Left renal pelvis (tissue), 4 donors: ENCODE measurements at places on chromosomes 5 and 9. TPM values are rescaled to one million over a fixed set of nuclear protein-coding genes. Genes with fewer than 3 reads are reported as not detected.

Gene SPEF2
- polyA plus RNA-seq = 24.6 TPM

Gene KCNIP1
- 9.9 TPM for polyA plus RNA-seq

Gene SPATA31D4
- polyA plus RNA-seq = not detected

Gene CKS2
- 81.3 TPM for polyA plus RNA-seq

Gene SH3GLB2
- polyA plus RNA-seq = 201 TPM

Gene PCDHGA11
- polyA plus RNA-seq = 4.7 TPM

Gene SLC6A19
- 24.4 TPM for polyA plus RNA-seq

Gene PDLIM4
- 15.2 TPM for polyA plus RNA-seq

GRCh38 chr9:19087106-19088000 lies 15.4 kb downstream of the HAUS6 start:
- no peak for DNase-seq

- no peak for DNase-seq
Measured at GRCh38 chr5:179410291-179411160, 65.3 kb upstream of the ADAMTS2 start.

DNA sequence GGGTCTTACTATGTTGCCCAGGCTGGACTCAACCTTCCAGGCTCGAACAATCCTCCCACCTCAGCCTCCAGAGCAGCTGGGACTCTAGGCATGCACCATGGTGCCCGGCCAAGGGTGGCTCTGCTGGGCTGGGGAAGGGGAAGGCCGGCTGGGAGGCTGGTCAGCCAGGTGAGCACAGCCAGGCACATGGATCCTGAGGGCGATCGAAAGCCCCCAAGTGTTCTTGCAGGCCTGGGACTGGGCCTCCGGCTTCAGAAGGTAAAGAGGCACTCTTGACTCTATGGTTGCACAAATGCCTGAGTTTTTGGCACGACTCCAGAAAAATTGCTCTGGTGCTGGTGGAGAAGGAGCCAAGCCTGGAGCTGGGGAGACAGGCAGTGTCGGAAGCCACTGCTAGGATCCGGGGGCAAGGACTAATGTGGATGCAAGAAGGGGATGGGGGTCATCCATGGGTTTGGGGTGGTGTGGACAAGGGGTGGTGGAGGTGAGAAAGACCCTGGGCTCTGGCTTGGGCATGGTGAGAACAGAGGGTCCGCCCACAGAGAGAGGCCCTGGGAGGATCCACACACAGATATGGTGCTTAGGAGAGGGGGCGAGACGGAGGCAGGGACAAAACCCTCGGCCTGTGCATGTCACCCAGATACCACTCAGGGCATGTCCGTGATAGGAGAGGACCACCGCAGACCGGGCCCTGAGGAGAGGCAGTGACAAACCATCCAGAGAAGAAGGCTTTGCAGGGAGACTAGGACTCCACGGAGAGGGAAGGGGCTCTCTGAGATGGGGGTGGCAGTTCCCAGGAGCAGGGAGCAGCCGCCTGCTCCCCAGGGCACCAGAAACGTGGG lies 51.1 kb upstream of the COL5A1 start:
- no peak for DNase-seq

DNA sequence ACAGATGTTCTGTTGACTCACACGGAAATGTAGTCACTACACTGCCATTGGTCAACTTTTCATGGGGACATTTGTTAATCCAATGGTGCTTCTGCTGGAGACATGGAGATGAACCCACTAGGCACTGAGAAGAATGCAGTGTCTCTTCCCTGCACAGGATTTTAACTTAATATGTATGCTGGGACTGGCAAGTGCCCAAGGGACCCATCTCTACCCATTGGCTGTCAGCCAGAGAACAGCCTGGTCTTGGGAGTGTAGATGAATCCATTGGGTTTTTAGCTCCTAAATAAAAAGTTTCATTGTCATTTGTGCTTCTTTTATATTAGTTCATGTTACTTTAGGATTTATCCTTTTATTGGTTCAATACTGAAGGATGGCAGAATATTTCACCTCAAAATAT lies 195.8 kb upstream of the CDH6 start:
- no peak for DNase-seq

GRCh38 chr9:137301081-137301947 lies 757 bp downstream of the NRARP start:
- no peak for DNase-seq

- DNase-seq = no peak
Measured at GRCh38 chr5:108167174-108167573, 214.7 kb downstream of the FBXL17 start.

- DNase-seq = no peak
Measured at GRCh38 chr9:14240537-14240936, 73.4 kb downstream of the NFIB start.

DNA sequence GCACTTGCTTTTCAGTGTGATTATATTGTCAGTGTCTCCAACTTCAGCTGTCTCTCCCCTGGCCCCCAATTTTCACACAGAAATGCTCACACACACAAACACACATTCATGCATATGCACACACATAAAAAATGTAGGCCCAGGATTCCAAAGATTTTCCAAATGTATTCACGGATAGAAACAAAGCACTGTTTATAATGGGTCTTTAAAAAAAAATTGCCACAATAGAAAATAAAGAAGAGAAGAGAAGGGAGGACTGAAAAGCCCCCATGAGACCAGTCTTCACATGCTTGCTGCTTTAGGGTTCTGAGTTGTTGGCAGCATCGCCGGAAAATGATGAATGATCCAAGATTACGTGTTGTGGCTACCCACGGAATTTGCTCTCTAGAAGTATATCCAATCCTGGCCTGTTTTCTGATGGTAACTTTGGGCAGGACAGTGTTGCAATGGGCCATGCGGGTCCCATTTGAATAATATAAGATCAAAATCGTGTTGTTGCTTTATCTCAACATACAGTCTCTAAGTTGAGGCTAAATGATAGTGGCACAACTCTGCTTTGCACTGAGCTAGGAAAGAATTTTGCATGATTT lies 36.2 kb upstream of the ACO1 start:
- no peak for DNase-seq

DNA sequence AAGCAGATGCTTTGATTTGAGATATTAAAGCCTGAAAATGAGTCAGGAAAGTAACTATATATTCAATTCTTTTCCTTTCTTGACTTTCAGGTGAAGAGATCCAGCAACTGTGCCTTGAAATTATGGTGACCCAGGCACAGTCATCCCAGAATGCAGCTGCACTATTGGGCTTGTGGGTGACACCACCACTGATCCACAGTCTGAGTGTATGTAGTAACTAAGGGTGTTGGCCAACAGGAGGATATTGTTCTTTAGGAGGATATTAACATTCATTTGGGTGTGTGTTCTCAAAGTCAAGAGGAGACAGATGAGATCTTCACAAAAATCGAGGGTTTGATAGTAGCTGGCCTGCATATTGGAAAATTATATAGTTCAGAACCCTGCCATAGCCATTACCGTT lies 53.2 kb downstream of the HACD4 start:
- DNase-seq = no peak

- DNase-seq = peak; percentile 26
Measured at GRCh38 chr5:36334315-36334714, 32.6 kb upstream of the RANBP3L start.

DNA sequence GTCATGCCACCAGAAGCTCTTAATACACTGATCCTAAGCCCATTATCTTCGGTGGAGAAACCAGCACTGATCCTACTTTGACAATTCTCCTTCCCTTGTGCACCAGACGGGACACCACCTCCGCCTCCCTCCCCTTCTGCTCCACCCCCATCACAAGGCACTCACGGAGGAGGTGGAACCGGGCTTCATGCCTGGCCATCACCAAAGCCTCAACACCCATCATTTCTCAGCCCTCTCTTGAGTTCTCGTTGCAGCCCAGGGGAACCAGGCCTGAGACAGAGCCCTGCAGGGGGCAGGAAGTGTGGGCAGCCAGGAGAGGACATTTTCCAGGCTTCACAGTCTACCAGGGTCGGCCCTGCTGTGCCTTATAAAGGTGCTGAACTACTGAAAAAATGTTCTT lies 160.5 kb downstream of the GOLPH3 start:
- DNase-seq = no peak

DNA sequence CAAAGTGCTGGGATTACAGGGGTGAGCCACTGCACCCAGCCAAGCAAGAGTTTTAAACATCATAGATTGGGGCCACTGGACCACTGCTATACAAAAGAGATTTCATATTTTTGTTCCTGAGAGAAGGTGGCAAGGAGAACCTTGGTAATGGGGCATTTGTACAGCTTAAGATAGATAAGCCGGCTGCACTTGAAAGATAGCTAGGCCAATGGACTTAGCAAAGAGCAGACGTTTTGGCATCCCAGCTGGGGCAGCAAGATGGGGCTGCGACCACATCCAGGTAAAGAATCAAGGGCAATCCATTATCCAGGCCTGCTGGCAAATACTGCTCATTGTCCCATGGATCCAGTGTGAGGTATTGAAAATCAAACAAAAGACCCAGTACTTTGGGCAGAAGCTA lies 3.9 kb upstream of the ISCA1 start:
- no peak for DNase-seq

DNA sequence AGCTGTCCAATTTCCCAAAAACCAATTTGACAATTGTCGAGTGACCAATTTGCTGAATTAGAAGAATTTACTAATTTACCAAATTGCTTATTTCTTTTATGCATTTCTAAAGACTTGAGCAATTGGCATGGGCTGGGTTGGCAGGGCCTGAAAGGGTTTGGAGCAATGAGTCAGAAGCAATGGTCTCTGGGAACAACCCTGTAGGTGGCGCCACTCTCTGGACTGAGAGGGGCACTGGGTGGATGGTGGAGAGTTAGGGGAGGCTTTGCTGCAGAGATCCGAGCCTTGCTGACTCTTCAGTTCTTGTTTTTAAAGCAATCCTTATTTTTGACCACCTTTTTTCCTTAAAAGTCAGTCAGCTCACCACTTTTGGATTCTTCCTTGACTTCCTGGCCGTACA lies 71.5 kb upstream of the RPS23 start:
- DNase-seq = no peak

GRCh38 chr9:79581388-79581787 lies 9.6 kb downstream of the TLE4 start:
- no peak for DNase-seq

DNA sequence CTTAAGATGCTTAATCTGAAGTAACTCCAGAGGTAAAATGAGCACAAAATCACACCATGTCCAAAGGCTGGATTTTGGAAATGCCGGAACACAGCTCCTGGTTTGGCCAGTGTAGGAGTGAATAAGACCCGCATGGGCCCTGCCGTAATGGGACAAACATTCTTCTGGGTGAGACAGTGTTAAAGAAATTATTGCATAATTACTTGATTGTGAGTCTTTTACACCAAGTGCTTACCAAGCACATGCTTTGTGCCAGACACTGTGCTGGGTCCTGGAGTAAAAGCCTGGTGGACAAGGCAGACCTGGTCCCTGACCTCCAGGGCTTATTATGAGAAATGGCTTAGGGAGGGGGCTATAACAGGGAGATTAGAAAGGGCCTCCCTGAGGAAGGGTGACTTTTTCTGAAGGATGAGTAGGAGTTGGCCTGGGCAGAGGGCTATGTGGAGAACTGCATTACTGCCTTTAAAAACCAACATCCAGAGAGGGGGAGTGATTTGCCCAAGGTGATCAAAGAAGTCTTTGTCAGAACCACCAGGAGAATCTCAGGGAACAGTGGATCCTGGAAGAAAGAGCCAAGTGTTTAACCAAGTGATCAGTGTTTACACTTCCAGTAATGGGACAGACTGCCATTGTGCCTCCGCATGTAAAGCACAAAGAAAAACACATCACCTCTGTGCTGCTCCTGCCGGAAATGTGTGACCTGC lies 3.5 kb downstream of the PDE6A start:
- DNase-seq = no peak

- DNase-seq = no peak
Measured at GRCh38 chr9:75170898-75171360, 82.6 kb downstream of the OSTF1 start.

- no peak for DNase-seq
Measured at GRCh38 chr9:14219850-14220249, 94.1 kb downstream of the NFIB start.

DNA sequence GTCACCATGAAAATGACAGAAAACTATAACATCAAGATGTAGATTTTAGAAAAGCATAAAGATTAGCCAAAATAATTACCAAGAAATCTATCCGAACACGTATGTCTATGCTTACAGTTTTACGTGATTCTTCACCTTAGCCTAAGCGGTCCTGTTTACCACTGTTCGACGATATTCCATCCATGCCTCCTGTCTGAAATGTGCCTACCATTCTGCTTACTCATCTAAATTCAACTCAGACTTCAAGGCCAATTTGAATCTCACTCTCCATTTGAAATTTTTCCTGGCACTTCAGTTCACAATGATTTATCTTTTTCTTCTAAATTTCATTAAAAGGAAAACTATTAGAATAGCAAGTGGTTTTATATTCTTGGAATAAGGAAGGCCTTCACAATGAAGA lies 15.4 kb downstream of the ZDHHC21 start:
- DNase-seq = no peak

DNA sequence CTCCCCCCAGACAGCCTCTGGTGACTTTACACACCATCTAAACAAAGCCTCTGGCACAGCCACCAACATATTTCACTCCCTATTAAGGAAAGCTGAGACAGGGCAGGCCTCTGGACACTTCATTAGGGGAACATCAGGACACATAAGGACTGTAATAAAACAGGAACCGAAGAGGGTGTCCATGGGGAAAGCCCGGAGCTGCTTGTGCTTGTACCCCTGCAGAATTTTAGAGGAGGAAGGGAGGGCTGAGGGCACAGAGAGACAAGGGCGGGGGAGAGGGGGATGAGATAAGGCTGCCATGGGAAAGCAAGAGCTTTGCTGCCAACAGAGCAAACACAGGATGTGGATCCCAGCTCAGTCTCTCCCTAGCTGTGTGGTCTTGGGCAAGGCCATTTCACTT lies 138.4 kb downstream of the ASTN2 start:
- DNase-seq = no peak

DNA sequence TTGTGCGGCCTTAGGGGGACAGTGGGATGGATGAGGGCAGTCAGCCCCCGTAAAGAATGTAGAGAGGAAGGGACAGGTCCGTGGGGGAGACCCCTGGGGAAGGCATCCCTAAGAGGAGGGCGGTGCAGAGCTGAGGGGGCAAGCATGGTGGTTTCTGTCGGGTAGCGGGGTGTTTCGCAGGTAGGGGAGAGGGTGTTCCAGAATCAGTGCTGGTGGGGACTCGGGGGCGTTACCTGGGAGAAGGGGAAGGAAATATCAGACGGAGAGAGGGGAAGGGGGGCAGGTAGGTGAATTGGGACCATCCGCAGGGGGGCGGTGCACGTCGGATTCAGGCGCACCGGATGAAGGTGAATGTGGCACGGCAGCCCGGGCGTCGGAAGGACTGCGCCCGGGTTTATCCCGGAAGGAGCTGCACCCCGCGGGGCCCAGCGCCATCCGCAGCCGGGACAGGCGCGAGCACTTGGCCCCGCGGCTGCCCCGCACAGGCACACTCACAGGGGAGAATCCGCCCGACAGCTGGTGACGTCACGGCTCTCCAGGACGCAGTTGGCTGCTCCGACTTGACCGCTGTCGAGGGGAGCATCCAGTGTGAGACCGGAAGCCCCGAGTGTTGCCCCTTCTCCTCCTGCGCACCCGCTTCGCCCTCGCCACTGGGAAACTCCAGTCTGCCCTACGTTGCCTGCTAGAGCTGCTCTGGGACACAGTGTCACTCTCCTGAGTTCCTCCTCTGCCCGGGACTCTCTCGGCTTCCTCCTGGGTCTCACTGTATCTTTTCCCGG lies 1.3 kb downstream of the CD72 start:
- DNase-seq = no peak

GRCh38 chr9:135707252-135708138 lies 5.5 kb downstream of the KCNT1 start:
- no peak for DNase-seq
